ENCODE measurements at places on chromosomes 7 and 10.

- no peak for DNase-seq
Observed at GRCh38 chr10:3074985-3075600, 7.7 kb downstream of the PFKP start.

DNA sequence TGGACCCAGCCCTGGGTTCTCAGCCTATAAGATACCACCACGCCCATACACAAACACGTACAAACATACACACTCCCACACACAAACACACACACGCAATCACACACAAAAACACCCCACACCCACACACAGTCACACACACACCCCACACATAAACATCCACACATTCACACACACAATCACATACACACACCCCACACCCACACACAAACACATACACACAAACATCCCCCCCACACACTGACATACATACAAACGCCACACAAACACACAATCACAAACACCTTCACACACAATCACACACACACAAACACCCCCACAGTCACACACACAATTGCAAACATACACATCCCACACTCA lies 79.3 kb upstream of the CPXM2 start:
- no peak for DNase-seq

GRCh38 chr7:74272305-74273038 lies 16.7 kb upstream of the CLIP2 start:
- no peak for DNase-seq

- no peak for DNase-seq
Observed at GRCh38 chr7:508461-509170, 11.0 kb downstream of the PDGFA start.

DNA sequence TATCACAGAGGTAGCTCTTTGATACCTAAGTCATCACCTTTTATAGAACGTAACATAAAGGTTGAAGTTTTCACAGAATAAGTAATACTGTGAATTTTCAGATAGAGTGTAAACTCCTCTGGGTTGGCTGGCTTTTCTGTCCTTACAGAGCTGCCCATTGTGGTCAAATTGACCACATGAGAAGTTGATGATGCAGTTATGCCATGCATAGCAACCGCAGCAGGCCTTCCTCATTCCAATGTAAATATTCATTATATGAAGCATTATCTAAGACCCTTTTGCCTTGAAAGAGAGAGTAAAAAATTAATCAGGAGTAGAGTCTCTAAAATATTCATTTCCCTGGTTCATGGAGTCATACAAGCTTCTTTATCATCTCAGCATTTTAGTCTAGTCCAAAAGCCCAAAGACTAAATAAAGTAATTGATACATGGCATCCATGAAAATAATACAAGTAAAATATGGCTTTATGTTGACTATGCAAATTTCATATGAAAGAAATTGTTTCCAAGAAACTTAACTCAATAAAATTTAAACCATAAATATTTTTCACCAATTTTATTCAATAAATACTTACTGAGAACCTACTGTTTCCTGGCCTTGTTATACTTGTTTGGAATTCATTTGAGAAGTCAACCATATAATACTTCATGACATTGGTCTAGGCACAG lies 516.4 kb downstream of the PCDH15 start:
- no peak for DNase-seq

- no peak for DNase-seq
Observed at GRCh38 chr10:93573051-93573909, 6.8 kb downstream of the FFAR4 start.

DNA sequence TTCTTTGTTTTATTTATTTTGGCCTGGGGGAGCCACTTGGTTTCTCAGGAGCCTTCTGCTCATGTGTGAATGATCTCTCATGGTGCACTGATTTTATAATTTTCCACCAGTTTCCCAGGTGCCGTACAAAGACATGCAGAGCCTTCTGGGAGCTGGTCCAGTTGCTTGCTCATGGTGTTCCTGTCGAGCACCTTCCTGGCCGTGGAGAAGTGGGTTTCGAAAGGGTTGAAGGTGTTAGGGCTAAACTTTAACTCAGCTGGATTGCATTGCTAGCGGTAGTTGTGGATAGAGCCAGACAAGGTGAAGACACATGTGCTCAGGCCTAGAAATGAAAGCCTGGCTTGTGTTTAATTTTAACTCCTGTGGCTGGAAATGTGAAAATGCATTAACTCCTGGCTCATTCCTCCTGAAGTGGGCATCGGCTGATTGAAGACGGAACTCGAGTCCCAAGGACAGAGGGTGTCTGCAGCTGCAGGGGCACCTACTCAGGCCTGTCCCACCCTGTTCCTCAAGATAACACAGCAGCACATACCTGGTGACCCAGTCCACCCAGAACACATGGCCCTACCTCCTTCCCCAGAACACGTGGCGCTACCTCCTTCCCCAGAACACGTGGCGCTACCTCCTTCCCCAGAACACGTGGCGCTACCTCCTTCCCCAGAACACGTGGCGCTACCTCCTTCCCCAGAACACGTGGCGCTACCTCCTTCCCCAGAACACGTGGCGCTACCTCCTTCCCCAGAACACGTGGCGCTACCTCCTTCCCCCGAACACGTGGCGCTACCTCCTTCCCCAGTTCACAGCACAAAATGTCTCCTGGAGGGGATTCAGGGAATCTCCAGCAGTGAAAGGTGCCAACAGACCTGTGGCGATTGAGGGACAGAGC lies 133.2 kb downstream of the WDR37 start:
- no peak for DNase-seq

DNA sequence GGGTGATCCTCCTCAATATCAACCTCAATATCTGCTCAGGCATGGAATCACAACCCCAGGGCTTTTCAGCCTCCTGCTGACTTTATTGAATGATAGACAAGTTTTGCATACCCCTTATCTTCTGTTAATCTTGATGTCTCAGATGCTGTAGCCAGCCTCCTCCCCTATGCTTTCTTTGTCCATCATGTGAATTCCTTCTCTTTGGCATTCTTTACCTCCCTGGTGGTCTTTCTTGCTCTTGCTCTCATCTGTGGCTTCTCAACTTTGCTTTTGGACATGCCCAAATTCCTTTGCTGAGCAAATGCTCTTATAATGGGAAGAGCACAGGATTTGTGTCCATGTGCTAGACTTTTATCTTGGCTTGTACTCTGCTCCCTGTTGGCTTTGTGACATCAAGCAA lies 73.4 kb upstream of the FAM13C start:
- DNase-seq: no peak

All from NCI-H2029 (cell line).